Nephron progenitor cell (in vitro differentiated cells): ENCODE measurements at places on chromosomes 6 and 20.

DNA sequence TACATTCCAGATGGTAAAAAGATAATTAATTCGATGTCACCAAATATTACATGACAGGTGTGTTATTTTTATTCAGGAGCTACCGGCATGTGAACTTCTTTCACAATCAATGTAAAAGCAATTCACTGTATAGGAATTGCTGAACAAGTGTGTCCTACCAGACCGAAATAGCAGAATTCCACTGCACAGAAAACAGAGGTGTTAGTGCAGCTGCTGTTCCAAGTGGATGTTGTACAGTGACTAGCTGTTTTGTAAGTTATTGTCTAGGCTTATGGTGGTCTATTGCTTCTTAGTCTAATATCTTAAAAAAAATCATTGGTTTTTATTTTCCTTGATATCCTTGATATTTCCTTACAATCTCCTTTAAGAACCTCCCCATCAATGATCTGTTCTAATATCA lies 107.4 kb downstream of the COL19A1 start:
- no peak for DNase-seq

DNA sequence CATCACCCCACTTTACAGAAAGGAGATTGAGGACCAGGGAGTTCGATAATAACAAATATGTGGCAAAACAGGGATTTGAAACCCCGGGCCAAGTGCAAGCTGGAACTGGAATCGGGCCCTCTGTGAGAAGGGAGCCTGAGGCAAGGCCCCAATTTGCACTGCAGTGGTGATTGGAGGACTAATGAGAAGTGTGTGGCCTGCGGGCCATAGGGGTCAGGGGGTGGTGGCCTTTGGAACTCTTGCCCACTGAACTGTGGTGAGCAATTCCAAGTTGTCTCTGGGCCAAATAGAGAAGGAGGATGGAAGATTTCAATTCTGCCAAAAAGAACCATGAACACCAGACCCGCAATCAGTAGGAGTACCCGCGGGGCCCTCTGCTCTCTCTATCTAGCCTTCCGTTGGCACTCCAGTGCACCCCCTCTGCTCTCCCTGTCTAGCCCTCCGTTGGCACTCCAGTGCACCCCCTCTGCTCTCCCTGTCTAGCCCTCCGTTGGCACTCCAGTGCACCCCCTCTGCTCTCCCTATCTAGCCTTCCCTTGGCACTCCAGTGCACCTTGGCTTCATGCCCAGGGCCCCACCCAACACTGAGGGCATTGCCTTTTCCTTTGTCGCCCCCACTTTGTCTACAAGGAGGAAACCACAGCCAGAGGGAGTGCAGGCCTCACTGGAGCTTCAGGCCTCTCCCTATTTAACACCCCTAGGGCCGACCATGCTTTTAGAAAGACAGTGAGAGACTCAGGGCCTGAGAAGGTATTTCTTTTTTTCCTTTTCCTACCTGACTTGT lies 6.0 kb upstream of the PTPRA start:
- DNase-seq: peak; percentile 21

DNA sequence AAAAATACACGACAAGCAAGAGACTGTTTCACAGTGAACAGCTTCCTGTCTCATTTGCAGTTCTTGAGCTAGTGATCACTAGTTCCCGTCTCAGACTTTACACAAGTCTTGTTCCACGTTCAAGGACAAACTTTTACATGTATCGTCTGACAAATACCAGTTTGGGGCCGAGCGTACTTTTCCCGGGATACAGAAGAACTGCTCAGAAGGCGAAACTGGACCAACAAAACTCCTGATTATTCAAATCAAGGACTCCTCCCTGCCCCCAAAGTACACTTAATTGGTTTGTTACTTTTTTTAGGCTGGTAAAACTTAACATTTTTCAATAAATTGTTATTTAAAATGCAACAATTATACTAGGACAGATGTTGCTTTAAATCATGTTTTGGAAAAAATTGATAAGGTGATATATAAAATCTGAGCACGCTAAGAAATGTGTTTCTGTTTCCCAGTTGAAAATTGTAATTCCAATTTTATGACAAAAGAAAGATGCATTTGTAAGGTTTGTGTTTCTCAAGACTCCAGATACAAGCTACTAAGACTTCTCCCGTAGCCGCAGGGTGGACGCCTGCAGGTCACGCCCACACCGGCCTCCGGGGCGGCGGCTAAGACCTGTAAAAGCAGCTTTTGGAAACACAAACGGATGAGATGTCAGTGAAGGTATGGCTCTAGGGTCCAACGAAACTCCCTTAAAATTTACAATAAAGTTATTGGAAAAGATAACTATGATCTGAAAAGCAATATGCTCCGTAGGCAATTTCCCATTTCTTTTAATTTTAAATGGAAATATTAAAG lies 16.8 kb upstream of the TCFL5 start:
- DNase-seq: no peak

- DNase-seq: peak; percentile 57
Observed at GRCh38 chr6:124962639-124963415, 590 bp downstream of the RNF217 start.

DNA sequence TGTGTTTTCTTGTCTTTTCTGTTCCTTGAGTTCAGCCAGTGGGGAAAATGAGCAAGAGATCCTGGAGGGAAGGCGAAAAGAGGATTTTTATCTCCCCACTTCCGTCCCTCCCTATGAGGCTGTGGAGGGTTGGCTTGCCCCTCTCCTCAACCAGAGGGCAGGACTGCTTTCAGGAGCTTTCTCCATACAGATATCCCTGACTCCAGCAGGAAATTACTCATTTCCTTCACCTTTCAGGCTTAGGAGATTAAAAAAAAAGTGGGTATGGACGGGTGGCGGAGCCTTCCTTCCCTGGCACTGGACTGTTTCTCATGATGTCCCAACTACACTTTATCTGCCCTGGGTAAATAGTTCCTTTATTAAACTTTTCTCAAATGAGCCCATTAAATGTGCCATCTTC lies 241.2 kb downstream of the FRK start:
- no peak for DNase-seq

DNA sequence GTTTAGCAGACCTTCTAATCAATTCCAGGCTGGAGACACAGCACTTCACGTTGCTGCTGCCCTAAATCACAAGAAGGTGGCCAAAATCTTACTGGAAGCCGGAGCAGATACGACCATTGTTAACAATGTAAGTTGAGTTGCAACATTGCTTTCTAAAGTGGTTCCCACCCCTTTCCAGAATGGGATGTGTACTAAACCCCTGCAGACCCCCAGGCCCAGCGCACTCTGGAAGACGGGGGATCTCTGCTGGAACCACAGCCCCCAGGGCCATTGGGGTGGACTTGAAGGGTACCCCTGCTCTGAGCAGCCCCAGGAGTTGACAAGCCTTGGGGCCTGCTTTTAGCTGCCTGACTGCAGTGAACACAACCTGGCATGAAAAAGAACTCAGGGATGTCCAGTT lies 22.0 kb downstream of the LYRM2 start:
- DNase-seq: no peak

DNA sequence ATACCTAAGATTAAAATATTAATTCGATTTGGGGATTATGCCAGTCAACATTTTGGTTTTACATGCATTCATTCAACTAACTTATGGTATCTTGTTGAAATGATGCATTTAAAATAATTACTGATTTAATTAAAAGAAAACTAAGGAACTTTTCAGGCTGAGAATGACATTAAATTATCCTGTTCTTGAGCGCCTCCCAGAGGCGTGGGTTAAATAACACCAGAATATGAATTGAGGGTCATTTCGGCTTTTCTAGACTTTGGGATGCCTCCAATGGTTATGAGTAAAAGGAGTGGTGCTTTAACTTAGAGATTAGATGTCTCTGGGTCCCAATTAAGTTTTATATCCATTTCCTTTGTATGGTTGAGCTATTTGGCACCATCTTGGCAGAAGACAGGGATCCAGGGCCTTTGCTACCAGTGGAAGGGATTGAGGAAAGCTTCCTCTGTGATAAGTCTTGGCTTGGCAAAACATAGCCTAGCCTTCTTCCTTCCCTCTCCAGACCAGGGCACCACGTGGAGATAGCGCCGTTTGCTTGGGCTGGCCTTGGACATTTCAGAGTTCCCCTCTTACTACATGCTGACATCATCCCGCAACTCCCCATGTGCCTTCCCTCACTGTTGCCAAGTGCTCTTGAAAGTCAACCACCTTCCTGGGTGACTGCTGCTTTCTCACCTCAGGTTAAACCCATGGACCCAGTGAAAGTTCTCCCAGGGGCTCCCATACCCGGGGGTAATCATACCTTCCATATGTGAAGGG lies 28.7 kb downstream of the GNAS start:
- DNase-seq: no peak

GRCh38 chr6:156256161-156256560 lies 521.0 kb upstream of the ARID1B start:
- no peak for DNase-seq

- DNase-seq: no peak
Observed at GRCh38 chr6:11522812-11523605, 14.5 kb upstream of the TMEM170B start.

GRCh38 chr20:38065764-38066375 lies 32.3 kb downstream of the RPRD1B start:
- DNase-seq: no peak

- DNase-seq: peak; percentile 69
Observed at GRCh38 chr20:63957004-63957689, 931 bp upstream of the UCKL1 start.

GRCh38 chr6:17442196-17442595 lies 48.8 kb downstream of the CAP2 start:
- DNase-seq: no peak

DNA sequence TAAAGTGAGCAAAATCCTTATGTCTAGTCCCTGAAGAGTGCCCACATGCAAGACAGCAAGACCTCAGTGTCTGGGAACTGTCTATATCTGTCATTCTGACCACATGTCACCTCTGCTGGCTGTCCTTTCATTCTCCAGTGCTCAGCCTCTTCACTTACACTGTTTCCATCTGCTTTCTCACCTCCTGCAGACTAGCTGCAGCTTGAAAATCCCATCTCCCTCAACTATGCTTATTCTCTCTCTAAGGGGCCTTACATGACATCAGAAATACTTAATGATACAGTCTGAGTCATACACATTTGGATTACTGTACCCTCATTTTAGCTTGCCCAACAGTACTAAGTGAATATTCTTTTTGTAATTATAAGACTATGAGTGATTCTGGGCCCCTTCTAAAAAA lies 587.8 kb downstream of the EPM2A start:
- DNase-seq: no peak

DNA sequence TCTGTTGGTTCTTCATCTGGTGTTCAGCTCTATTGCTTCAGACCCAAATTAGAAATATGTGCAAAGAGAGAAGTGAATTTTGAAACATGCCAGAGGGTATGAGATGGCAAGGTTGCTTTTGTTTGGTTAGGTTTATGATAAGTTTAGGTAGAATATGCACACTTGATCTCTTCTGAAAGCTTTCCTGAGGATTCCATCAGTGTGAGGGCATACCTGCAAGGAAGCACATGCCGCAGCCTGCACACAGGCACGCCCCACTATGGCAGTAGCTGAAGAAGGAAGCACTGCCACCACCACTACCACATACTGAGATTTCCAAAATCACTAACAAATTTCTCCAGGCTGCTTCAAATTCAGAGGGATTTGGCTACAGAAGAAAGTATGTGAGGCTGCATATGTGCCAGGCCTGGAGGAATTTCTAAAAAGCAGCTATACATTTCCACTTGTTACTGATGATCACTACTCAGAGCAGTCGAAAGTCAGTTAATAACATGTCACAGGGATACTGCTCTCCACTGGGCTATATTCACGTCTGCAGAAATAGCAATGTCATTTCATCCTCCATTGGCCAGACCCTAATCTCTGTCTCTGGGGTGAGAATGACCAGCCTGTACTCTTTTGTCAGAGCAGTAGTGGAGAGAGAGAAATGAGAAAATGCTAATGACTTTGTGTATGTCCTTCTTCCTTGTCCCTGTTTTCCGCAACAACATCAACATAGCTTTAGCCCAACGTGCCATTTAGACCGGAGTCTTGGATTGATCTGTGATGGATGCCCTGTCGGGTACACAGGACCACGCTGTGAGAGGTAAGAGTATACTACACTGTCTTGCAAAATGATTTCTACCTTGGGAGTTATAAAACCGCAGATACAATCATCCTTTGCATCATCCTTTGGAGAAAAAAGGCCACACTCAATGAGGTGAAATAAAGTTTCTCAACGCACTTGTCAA lies 396.7 kb downstream of the LAMA2 start:
- DNase-seq: no peak

DNA sequence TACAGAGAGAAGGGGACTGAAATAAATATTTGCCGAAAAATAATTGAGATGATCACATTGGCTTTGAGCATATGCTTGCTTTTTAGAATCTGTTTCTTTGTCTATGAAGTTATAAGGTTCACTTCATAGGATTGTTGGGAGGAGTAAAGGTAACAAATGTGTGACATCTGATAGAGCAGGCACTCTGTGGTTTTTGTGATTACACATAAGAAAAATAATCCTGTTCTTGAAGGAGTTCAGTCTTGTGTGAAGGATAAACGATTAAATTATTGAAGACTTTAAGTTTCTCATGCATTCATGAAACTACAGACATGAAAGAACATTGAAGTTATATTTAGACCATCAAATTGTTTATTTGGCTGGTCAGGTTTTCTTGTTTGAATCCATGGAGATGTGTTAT lies 45.0 kb downstream of the QKI start:
- DNase-seq: no peak

DNA sequence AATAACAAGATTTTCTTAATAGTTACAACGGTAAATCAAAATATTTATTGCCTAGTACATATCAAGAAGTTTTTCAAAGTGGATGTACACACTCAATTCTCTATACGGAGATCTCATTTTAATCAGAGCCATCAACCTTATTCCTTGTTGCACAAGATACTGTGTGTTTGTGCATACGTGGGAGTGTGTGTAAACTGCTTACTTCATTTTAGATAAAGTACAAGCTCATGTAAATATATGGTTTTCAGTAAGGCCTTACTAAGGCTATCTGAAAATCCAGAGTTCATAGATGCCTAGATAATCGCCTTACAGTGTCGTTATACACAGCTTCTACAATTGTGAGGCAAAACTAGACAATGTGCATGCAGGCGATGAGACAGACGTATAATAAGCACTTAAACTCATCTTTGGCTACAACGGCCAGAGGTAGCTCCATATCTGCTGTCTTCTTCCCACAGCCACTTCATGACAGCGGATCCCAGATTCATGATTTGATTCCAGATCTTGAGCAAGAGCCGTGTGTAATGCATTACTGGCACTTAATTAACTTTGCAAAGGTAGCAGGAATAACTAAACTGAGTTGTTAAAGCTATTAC lies 2.5 kb downstream of the PERP start:
- no peak for DNase-seq

DNA sequence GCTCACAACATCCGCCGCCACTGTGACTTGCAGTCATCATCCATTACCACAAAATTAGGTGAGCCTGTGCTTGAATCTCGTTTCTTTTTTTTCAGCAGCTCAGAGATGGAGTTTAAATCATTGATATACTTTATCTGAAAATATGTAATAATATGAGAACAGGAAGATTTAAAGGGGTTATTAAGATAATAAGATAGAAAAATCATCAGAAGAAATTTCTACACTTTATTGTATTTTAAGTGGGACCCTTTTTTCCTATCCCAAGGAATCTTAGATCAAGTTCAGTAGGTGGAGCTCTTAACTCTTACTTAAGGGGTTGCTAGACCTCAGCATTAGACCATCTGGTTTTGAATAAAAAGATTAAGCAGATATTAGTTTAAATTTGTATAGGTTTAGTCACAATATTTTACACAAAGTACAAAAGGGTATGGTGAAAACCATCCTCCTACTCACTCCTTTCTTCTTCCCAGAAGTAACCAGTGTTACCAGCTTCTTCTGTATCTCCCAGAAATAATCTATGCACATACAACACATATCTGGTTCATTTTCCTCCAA lies 9.4 kb upstream of the NCOA7 start:
- no peak for DNase-seq

- no peak for DNase-seq
Observed at GRCh38 chr6:157086632-157087031, 236.7 kb downstream of the TMEM242 start.

- no peak for DNase-seq
Observed at GRCh38 chr6:53312355-53312754, 36.4 kb downstream of the ELOVL5 start.
